ENCODE measurements at places on chromosomes 7 and 10. TPM values are rescaled to one million over a fixed set of nuclear protein-coding genes. Genes with fewer than 3 reads are reported as not detected.

GRID2IP gene
- 3.2 TPM for total RNA-seq

HACD1 gene
- 27.5 TPM for total RNA-seq

SKAP2 gene
- 6.5 TPM for total RNA-seq

PROSER2 gene
- 16.2 TPM for total RNA-seq

CYP3A5 gene
- total RNA-seq = not detected

ZNF804B gene
- total RNA-seq = 0.27 TPM

SPACDR gene
- total RNA-seq = 0.27 TPM

RSPH10B gene
- total RNA-seq = not detected

ZNF467 gene
- total RNA-seq = 3.5 TPM

RPEL1 gene
- total RNA-seq = 0.27 TPM

RBM20 gene
- under 0.01 TPM for total RNA-seq

BMI1 gene
- total RNA-seq = 53.3 TPM

DLX6 gene
- total RNA-seq = under 0.01 TPM

TACC2 gene
- under 0.01 TPM for total RNA-seq

ADARB2 gene
- 1.1 TPM for total RNA-seq

WEE2 gene
- total RNA-seq = not detected

RPP38 gene
- 11.0 TPM for total RNA-seq

SUPV3L1 gene
- 11.8 TPM for total RNA-seq

RPS24 gene
- total RNA-seq = 3,156 TPM

NPY gene
- total RNA-seq = not detected

OR13A1 gene
- total RNA-seq = under 0.01 TPM

LIPN gene
- total RNA-seq = not detected

LIPJ gene
- 0.27 TPM for total RNA-seq

NEBL gene
- total RNA-seq = 0.27 TPM

GFRA1 gene
- under 0.01 TPM for total RNA-seq

PNLIP gene
- not detected for total RNA-seq

NEUROD6 gene
- not detected for total RNA-seq

CCL26 gene
- total RNA-seq = not detected

UNCX gene
- total RNA-seq = not detected

C7orf33 gene
- not detected for total RNA-seq

PSAP gene
- total RNA-seq = 360 TPM

EN2 gene
- not detected for total RNA-seq

GJC3 gene
- 0.54 TPM for total RNA-seq

All from hematopoietic multipotent progenitor cell (in vitro differentiated cells).